NCI-H82 (cell line): ENCODE measurements at places on chromosomes 12 and 14.

- no peak for DNase-seq
These were observed 1.0 kb downstream of the TMEM30B start for GRCh38 chr14:61280092-61280525.

- DNase-seq, result peak; percentile 21
These were observed 4.0 kb downstream of the BTG1 start for GRCh38 chr12:92141591-92142121.

DNA sequence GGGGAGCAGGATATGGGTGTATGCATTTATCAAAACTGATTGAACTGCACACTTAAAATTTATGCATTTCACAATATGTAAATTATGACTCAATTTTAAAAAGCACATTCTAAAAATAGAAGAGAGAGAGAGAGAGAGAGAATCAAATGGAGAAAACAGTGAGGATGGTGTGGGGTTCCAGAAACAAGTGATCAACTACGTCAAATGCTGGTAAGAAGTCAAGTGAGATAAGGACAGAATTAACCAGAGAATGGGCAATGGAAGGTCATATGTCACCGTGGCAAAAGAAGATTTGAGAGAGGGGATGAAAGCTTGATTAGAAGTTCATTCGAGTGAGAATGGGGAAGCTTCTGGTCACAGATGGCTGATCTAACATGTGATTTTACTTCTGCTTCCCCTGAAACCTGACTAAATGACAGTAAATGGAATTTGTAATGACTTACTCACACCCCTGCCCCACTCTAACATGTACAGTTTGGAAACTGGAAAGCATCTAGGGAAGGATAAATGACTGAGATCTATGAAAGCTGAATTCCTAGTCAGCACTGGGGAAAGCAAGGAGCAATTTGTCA, 276.5 kb upstream of the AMIGO2 start:
- DNase-seq, result no peak

- DNase-seq, result peak; percentile 95
These were observed 367.4 kb downstream of the MED13L start for GRCh38 chr12:115910057-115910456.

DNA sequence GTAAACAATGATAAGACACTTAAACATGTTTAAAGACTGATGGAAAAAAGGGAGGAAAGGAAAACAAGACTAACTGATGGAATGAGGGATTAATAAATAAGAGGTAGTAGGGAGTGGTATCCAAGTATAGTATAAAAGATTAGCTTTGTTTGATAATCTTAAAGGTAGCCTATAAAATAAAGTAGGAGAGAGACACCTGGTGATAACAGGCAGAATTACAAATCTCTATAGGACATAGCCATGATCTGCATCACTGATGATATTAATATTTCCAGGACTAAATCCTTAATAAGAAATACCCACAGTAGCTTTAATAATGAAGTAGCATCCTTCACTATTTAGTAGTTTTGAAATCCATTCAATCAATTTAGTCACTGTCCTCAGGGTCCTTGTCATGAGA, 30.4 kb downstream of the DLGAP5 start:
- peak; percentile 8 for DNase-seq

- DNase-seq, result peak; percentile 57
These were observed 129.3 kb upstream of the PMCH start for GRCh38 chr12:102326982-102327381.

GRCh38 chr12:64646318-64646717, 36.0 kb downstream of the RASSF3 start:
- DNase-seq, result no peak

DNA sequence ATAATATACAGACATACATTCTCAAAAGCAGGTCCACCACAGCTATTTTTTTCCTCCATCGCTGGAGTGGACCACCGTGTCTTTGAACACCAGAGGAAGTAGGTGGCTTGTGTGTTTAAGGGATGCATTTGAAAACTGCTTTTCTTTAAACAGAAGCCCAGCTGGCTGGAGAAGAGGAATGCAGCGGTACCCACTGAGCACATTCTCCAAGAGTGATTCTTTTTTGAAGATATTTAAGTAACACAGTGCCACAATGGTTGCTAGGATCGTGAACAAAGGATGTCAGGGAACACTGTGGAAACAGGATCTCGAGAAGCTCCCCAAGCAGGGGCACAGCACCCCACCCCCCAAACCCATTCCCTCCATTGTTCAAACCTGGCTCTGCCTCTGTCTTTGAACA, 286.6 kb upstream of the PWP1 start:
- DNase-seq, result no peak

- no peak for DNase-seq
These were observed 54.6 kb upstream of the HELB start for GRCh38 chr12:66247741-66248140.

GRCh38 chr12:133130808-133131128, 341 bp downstream of the ZNF10 start:
- DNase-seq, result peak; percentile 68

DNA sequence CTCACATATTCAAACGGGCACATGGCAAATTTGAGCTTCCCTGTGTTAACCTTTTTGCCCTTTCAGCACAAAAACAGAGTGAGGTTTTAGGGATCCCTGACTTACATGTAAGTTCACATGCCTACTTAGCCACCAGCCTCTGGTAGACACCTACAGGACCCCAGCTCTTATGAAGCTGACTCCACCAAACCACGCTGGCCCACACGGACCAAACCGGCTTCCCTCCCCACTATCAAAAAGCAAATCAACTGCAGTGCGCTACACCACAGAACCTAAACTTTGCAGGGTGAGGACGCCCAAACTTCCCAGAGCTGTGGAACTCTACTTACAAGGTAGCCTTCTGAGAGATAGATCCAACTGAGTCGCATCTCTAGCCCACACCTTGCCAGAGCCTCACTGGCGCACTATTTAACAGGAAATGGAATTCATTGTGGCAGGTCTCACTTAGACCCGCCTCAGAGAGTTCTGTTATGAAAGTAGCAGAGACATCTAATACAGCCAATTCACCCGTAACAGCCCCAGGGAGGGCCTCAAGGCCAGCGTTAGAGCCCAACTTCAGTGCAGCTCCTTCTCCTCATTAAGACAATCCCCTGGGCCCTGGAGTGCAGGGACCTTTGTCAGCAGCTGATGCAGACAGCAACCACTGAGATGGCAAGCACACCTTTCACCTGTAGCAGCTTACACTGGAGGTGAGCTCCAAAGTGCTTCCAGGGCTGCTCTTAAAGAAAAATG, 49.2 kb downstream of the SH2B3 start:
- DNase-seq, result no peak

- no peak for DNase-seq
These were observed 4.6 kb upstream of the CYP46A1 start for GRCh38 chr14:99679543-99679942.

GRCh38 chr12:52884526-52885293, 20.2 kb downstream of the KRT8 start:
- DNase-seq, result peak; percentile 80

DNA sequence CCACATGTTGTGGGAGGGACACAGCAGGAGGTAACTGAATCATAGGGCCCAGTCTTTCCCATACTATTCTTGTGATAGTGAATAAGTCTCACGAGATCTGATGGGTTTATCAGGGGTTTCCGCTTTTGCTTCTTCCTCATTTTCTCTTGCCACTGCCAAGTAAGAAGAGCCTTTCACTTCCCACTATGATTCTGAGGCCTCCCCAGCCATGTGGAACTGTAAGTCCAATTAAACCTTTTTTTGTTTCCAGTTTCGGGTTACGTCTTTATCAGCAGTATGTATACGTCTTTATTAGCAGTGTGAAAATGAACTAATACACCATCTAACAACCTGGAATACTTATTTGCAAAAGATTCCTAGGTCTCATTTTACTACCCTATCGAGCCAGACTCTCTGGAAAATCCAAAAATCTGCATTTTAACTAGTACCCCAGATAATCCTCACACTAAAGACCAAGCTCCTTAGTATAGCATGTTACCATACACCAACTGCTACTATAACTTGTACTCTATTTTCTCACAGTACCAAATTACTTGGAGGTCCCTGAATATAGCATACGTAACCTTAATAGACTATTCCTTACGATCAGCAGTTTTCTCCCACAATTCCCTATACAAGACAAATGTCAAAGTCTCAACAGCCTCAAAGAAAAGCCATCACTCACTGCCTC, 11.5 kb downstream of the GTF2A1 start:
- DNase-seq, result no peak

GRCh38 chr14:105292826-105293711, 7.7 kb downstream of the BRF1 start:
- DNase-seq, result no peak

- DNase-seq, result peak; percentile 34
These were observed 1.3 kb downstream of the ARID4A start for GRCh38 chr14:58299401-58300330.

GRCh38 chr12:39610436-39611025, 9.1 kb downstream of the ABCD2 start:
- DNase-seq, result no peak

DNA sequence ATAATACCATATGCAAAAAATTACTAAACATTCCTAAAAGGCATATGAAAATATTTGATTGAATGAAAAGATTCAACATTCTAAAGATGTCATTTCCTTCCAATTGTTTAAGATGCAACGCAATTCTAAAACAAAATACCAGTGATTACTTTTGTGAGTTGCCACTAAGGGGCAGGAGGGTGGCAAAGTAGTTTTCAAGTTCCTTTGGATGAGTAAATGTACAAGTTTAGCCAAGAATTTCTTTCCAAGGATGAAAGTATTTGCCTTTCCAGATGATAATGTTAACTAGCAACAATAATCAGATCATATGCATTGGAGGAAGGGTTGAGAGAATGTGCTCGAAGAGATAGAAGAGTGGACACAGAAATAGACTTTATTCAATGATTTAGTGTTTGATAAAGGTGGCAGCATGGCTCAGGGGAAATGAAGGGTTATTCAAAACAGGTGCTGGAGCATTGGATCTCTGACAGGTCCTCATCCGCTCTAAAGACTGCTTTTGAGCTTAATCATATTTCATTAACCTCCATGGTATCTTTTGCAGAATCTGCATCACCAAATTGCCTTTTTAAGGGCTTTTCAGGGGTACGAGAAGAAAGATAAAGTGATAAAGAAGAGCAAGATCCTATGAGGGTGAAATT, 678.5 kb upstream of the TBX3 start:
- no peak for DNase-seq

GRCh38 chr14:94388384-94389103, at the start of gene SERPINA1:
Gene SERPINA1, minus strand, starts transcription at chr14:94388602. Its CDS starts 5,365 bp downstream, at chr14:94383237.
- no peak for DNase-seq

DNA sequence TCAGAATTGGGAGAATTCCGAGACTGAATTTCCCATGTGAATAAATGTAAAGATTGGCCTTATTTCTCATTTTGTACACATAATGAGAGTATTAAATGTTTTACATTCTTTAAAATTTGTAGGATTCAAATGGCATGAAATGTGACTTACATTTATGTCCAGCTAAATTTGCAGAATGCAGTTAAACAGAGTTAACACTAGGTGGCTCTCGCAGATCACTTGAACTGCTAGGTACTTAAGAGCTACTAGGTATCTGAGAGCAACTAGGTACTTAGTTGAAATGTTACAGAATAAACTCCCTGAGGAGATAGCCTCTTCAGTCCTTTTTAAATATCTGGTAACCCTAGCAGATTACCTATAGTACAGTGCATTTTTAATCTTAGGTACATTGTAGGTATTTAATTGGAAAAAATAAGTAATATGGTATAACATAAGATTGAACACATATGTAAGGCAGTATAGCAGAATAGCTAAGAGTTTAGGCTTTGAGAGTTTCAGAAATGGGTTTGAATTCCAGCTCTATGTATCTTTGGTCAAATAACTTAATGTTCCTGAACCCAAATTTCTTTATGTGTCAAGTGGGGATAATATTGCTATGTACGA, 73.8 kb downstream of the KIAA0586 start:
- DNase-seq, result peak; percentile 82

DNA sequence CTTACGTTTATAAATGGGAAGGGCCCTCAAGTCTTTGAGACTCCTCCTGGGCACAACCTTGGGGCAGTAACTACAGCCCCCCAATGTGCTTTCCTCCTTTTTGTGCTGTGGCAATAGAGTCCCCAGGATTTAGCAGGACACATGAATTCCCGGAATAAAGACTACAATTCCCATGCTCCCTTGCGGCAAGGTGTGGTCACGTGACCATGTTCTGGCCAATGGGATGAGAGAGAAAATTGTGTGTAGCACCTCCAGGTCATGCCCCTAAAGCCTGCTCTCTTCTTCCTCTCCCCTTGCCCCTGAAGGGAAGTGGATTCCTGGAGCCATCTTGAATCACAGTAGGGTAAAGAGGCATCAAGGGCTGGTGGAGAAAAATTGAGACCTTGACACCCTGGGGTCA, 295.1 kb upstream of the SFSWAP start:
- peak; percentile 44 for DNase-seq

DNA sequence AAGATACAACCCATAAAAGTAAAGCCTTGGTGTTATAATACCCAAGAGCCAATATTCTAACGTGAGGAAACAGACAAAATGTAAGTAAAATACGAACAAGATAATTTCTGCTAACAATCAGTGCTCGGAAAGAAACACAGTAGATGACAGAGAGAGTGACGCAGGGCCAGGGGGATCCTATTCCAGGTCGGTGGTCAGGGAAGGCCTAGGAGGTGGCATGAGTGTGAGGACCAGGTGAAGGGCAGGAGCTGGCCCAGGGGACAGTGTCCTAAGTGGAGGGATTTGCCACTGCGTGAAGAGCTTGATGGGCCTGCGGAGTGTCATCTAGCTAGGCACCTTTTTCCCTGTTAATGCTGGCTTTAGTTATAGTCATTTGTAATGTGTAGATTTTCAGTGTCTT, 35.3 kb downstream of the ETV6 start:
- DNase-seq, result no peak

DNA sequence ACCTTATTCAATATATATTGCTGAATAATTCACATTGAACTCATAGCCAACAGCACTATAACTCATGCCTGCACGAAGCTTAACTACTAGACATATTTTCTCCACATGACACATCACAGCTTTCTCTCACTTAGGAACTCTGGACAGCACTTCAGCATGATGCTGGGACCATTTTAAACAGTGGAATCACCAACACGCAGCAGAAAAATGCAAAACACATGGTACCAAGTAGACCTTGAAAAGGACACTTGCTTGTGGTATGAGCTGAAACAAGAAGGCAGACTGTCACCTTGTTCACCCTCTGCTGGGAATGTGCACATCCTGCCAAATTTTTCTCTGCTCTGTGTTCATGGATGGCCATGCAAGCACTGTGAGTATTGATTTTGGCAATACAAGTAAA, 34.8 kb upstream of the CD9 start:
- no peak for DNase-seq

DNA sequence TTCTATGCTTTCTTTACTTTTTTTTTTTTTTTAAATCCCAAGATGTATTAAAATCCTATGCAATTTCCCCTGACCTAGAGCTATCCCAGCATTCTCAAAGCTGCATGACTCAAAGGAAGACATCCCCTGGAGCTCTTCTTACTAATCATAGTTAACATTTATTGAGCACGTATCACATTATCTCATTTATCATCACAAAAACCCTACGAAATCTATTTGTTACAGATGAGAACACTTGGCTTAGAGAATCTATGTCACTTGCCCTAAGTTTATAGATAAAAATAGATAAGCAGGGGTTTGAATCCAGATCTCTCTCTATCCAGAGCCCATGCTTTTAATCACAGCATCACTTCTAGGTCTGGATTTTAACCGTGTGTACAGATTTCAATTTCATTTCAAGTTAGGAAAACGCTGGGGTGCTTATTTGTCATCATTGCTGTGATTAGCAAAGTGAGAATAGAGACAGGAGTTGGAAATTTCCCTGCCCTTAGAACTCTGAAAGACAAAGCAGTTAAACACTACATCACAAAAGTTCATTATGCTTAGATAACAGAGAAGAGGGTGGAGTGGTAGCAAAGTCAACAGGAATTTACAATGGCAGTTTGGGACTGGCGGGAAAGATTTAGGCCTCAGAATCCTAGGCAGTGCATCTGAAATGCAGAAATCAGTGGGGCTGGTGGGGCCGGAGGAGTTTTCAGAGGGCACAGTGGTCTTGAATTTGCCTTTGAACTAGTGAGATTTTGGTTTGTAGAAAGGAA, 177.7 kb upstream of the FRMD6 start:
- DNase-seq, result no peak
